Osteoblast (primary cell): ENCODE measurements at places on chromosomes 5 and 9. TPM values are rescaled to one million over a fixed set of nuclear protein-coding genes. Genes with fewer than 3 reads are reported as not detected.

SPATA31E1 gene
- total RNA-seq: under 0.01 TPM in 1 of 2 replicates, not detected in the other

CD274 gene
- 0.72 and 1.5 TPM in 2 replicates for total RNA-seq

FOXD4 gene
- total RNA-seq: 0.29 and 0.36 TPM in 2 replicates

EQTN gene
- total RNA-seq: not detected in 2 replicates

IRX1 gene
- 1.4 and 3.2 TPM in 2 replicates for total RNA-seq

PCDHGB3 gene
- total RNA-seq: 6.2 and 8.0 TPM in 2 replicates

LAMC3 gene
- under 0.01 TPM in 1 of 2 replicates, not detected in the other for total RNA-seq

SAPCD2 gene
- 0.88 and 1.1 TPM in 2 replicates for total RNA-seq

SVEP1 gene
- 37.6 and 43.0 TPM in 2 replicates for total RNA-seq

TMOD1 gene
- not detected in 2 replicates for total RNA-seq

ANKRD18A gene
- under 0.01 TPM in 1 of 2 replicates, not detected in the other for total RNA-seq

FGF1 gene
- total RNA-seq: 2.9 and 4.3 TPM in 2 replicates

DBH gene
- total RNA-seq: not detected in 2 replicates

SPINK4 gene
- not detected in 2 replicates for total RNA-seq

PLEKHG4B gene
- under 0.01 and 0.36 TPM in 2 replicates for total RNA-seq

IL3 gene
- total RNA-seq: not detected in 2 replicates

CD14 gene
- 1.8 and 4.0 TPM in 2 replicates for total RNA-seq

CCDC192 gene
- not detected in 2 replicates for total RNA-seq

IRGM gene
- not detected in 2 replicates for total RNA-seq

PTCH1 gene
- total RNA-seq: 3.3 and 7.7 TPM in 2 replicates

NMUR2 gene
- total RNA-seq: not detected in 2 replicates

GALNT12 gene
- 10.1 and 11.8 TPM in 2 replicates for total RNA-seq

PCDHGA8 gene
- 3.5 and 3.6 TPM in 2 replicates for total RNA-seq

PTGES2 gene
- total RNA-seq: 42.7 and 50.3 TPM in 2 replicates

CTNNAL1 gene
- 99.0 and 118 TPM in 2 replicates for total RNA-seq

STK32A gene
- 1.2 and 1.8 TPM in 2 replicates for total RNA-seq

ANKDD1B gene
- total RNA-seq: 0.59 and 0.72 TPM in 2 replicates

C9orf153 gene
- under 0.01 and 0.59 TPM in 2 replicates for total RNA-seq
